ENCODE measurements at places on chromosomes 1 and 21.

GRCh38 chr1:205493241-205494085 lies 11.0 kb upstream of the CDK18 start:
- DNase-seq, result no peak

DNA sequence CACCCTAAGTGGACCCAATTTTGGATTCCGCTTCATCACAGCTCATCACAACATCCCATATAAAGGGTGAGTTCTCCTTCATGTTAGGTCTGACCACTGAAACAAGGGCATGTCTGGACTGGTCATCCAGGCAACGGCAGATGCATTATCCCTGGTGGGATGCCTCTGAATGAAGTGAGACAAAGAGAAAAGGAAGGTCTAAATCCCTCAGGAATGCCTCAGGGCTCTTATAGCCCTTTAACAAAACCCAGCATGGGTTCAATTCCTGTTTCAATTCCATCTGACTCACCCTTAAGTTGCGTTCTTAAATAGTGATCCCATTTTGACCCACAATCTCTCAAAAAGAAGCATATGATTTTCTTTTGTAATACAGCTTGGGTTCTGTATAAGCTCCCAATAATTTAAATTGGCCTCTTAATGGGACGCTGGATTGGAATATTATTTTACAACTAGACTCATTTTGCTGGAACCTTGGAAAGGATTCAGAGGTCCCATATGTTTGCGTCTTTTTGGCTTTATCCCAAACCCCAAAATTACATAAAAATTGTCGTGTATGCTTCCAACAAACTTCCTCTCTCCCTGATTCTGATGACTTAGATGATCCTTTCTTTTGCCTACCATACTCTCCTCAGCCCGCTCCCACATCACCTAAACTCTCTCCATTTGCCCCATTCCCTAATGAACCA lies 287.4 kb upstream of the ZP4 start:
- no peak for DNase-seq

DNA sequence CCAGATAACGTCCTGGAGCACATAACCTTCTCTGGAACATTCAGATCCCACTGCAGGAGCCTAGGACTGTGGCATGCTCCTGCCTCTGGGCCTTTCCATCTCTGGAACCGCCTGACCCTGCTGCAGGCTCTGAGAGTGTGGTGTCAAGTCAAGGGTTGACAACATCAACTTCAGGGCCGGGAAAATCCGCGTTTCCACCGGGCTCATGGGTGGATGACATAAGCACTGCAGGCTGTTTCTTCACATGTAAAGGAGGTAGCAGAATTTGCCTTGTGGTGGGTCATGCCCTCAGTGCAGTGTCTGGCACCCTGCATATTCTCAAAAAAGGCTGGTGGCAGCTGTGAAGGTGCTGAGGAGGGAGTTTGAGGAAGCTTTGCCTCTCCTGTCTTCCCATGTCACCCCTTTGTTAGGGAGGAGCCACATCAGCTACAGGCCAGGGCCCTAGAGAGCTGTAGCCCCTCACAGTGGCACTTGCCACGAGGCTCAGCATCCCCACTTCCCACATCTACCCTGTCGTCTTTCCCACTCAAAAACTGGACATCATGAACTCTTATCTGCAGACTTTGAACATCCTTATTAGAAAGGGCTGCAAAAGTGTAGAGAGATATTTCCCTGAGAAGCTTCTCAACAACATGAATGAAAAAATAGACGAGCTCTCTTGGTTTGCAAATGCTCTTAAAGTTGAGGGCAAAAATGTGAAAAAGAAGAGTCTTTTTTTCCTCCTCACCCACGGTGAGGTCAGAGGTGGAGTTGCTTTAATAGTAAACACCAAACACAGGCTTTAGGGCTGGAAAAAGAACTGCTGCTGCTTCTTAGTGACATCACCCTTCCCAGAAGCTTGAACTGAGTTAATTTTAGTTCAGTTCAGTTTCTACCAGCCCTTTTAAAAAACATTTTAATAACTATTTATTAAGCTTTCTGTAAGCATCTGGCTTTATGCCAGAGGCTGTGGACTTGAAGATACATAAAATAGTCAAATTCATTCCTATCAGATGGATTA lies 121.3 kb downstream of the HUNK start:
- no peak for DNase-seq

GRCh38 chr1:173202424-173203145 lies 4.5 kb downstream of the TNFSF4 start:
- peak; percentile 2 for DNase-seq

DNA sequence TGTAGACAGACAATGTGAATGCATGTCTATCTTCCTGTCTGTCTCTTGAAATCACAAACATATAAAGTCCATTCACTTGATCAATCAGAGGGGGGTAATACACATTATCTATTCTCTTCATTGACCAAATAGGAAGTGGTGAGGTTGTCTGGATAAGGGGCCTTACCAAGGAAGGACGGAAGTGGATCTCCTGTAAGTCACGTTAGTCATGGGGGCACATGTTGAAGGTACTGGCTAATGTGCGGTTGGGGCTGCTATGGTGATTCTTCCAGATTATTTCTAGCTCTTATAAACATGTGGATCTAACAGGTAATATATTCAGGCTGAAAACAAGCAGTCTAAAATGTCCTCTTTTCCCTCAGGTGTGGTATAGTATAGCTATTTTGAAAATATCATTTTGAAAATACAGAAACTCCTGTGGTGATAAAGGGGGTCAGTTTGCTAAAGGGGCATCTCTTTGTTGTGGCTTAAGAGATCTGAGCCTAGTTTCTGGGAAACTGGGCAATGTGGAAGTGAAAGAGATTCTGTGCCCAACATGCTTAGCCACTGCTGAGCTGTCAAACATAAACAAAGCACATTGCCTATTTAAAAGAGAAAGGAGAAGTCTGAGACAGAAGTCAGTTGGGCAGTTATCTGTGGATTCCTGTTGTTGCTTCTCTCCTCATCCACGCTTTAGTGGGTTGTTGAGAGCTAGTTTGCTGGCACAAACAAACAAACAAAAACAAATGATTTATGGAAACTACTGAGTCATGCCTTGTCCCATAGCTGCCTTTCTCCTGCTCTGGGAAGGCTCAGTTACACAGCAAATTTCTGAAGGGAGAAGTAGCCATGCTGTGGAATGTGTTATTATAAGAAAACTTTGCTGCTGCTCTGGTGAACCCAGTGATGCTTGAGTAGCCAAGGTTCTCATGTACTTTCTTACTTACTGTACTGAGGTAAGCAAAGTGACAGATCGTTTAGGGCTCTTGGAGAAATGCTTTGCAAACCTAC lies 166.9 kb downstream of the HLX start:
- no peak for DNase-seq

- DNase-seq, result no peak
These were observed 486.4 kb downstream of the PLPP3 start for GRCh38 chr1:56092684-56093570.

DNA sequence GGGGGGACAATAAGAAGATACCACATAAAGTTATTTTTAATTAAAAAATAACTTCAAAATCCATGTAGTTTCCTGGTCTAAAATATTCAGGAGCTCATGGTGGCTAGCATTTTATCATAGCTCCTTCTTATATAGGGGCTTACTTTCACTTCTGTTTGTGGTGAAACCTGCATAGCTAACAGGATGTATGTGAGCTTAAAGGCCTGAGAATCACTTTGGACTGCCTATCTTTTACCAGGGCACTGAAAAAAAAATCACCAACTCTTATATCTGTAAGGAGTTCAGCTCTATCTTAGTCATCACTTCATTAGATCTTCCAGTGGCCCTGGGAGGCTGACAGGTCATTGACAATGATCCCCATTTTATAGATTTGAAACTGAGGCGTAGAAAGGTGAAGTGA lies 21.3 kb downstream of the UROD start:
- no peak for DNase-seq

DNA sequence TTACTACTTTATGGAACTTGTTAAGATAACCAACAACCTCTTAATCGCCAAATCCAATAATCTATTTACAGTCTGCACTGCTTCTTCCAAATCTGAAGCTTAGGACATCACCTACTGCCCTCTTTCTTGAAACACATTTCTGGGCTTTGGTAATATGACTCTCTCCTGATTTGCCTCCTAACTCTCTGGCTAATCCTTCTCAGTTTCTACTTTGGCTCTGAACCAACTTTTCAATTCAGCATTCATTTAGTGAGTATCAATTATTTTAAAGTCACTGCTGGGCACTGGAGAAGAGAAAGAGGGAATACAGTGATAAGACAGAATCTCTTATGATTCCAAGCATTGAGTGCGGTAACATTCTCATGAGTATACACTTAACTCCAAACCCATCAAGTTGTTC lies 275.0 kb downstream of the AKT3 start:
- DNase-seq, result peak; percentile 46

- DNase-seq, result no peak
These were observed 100.2 kb downstream of the SPATA46 start for GRCh38 chr1:162276493-162276892.

- DNase-seq, result no peak
These were observed 74.4 kb upstream of the TTC34 start for GRCh38 chr1:2875707-2876561.

GRCh38 chr1:247118946-247119446 lies 14.8 kb upstream of the ZNF669 start:
- no peak for DNase-seq

DNA sequence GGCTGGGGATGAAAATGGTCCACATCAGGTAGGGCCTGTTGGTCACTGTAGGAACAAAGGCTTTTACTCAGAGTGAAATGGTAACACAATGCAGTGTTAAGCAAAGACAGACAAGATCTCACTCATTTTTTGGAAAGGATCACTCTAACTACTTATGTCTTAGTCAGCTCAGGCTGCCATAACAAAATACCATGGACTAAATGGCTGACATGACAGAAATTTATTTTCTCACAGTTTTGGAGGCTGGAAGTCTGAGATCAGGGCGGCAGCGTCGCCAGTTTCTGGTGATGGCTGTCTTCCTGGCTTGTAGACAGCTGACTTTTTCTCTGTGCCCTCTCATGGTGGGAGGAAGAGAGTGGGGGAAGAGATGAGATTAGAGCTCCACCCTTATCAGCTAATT lies 10.2 kb upstream of the MAGI3 start:
- DNase-seq, result no peak

GRCh38 chr21:46161633-46162592 lies 6.5 kb upstream of the FTCD start:
- DNase-seq, result no peak

- DNase-seq, result no peak
These were observed 42.8 kb downstream of the C8A start for GRCh38 chr1:56897150-56898004.

- no peak for DNase-seq
These were observed 40.0 kb downstream of the ZSCAN20 start for GRCh38 chr1:33512226-33513011.

DNA sequence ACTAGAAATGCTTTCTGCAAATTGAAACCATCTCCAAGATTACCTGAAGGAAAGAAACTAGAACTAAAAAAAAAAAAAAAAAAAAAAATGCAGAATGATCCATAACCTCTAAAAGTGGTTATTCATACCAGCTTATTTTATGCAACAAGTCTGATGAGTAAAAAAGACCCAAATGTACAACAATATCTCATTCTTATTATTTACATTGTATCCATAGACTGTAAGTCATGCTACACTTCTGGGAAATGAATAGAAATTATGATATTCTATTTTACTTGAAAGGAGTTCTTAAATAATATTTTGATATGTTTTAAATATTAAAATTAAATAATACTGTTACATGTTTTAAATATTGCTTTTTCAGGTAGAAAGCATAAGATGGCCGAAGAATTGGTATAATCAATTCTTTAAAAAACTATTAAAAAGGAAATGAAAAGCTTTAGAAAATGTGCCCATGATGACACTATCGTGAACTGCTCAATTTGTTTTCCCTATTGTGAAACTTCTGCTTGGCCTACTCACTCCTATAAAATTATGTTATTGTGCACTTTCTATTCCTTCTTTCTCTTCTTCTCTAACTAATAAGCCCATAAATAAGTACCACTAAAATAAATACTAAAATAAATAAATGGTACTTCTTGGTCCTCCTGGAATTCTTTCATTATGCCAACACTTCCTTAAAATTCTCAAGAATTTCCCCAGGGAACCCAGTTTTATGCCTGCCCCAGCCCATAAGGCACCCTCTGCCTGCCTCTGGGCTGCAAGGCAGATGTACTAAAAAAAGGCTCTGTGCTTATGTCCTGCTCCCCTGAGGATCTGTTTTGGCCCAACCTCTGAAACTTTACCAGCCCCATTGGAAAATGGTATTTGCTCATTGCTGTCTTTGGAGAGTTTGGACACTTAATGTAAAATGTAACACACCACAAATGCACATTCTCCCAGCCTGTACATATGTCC lies 18.1 kb downstream of the SAMSN1 start:
- DNase-seq, result no peak

DNA sequence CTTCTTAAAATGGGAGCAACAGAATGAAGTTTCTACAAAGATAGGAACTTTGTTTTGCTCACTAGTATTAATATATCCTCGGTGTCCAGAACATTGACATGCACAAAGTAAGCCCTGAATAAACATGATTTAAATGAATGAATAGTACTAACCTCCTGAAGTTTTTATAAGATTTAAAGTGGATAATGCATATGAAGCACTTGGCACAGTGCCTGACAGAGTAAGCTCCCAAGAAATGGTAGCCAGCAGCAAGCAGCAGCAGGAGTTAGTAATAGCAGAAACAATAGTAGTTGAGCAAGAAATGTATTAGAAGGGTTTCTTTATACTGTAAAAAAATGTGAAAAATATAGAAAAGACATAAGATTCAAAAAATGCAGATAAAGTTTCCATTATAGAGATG lies 258.1 kb upstream of the C1orf87 start:
- no peak for DNase-seq

GRCh38 chr1:215489771-215490565 lies 77.1 kb upstream of the KCTD3 start:
- DNase-seq, result no peak

DNA sequence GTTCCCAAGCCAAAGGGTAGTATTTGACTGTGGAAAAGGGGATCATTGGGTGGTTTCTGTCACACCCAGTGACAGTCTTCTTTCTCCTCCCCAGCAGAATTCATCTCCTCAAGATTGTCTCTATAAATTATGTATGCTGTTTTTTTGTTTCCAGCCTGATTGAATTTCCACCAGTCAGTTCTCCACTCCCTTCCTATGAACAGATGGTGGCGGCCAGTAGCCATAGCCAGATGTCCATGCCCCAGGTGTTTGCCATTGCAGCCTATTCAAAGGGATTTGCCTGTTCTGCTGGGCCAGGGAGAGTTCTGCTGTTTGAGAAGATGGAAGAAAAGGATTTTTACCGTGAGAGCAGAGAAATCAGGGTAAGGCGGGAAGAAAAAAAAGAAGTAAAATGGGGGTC lies 12.9 kb downstream of the CFAP57 start:
- no peak for DNase-seq

- DNase-seq, result no peak
These were observed 63.5 kb downstream of the ETS2 start for GRCh38 chr21:38869196-38869595.

- DNase-seq, result no peak
These were observed 34.2 kb downstream of the GATAD2B start for GRCh38 chr1:153888533-153888932.

DNA sequence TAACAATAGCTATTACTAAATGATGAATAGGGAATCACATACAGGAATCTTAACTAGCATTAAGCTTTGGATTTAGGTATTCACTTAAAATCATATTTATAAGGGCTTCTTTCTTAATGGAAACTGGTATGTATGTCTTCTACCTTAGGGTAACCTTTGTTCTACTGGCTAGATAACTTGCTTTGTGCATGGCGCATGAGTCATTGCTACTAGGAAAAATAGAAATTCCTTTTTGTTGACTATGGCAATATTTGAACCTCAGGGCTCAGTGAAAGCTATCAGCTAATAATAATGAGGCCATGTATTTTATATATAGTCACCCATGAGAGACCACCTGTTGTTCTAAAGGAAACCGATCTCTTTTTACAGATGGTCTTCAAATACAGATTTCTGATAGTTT lies 72.5 kb downstream of the RPS6KC1 start:
- DNase-seq, result no peak

- no peak for DNase-seq
These were observed 55.0 kb downstream of the MPZL1 start for GRCh38 chr1:167776616-167777268.
